ENCODE measurements at places on chromosomes 5 and 9.

DNA sequence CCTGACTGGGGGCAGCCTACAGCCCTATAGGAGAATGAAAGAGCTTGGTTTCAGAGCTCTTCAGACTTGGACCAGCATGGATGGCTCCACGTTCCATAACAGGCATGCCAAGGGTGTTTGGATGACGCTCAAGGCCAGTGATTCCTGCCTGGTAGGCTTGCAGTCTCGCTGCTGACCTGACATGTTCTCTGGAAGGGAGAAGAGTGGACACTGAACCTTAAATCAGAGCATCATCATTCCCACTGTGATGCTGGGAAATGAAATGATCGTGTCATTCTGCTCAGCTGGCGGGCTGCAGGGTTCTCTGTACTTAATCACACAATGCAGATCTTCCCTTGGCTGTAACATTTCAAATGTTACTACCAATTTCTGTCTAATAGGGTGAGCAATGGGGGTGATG lies 57.0 kb downstream of the CFAP90 start:
- no peak for DNase-seq

DNA sequence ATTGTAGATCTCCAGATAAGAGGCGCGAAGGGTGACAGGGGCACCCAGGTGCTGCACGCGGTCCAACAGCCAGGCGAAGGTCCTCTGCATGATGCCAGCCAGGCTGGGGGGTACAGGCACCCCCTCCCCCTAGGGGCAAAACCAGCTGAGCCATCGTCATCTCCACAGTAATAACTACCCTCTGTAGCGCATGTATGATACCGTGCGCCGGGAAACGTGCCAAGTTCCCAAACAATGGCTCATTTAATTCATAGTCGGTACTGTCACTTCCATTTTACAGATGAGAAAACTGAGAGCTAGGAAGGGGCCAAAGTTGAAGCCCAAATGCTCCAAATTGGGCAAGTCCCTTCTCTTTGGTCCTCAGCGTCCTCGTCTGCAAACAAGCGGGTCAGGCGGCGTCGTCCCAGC lies 1.5 kb downstream of the KIF12 start:
- DNase-seq = no peak

GRCh38 chr9:806285-807156 lies 35.0 kb upstream of the DMRT1 start:
- DNase-seq = no peak

DNA sequence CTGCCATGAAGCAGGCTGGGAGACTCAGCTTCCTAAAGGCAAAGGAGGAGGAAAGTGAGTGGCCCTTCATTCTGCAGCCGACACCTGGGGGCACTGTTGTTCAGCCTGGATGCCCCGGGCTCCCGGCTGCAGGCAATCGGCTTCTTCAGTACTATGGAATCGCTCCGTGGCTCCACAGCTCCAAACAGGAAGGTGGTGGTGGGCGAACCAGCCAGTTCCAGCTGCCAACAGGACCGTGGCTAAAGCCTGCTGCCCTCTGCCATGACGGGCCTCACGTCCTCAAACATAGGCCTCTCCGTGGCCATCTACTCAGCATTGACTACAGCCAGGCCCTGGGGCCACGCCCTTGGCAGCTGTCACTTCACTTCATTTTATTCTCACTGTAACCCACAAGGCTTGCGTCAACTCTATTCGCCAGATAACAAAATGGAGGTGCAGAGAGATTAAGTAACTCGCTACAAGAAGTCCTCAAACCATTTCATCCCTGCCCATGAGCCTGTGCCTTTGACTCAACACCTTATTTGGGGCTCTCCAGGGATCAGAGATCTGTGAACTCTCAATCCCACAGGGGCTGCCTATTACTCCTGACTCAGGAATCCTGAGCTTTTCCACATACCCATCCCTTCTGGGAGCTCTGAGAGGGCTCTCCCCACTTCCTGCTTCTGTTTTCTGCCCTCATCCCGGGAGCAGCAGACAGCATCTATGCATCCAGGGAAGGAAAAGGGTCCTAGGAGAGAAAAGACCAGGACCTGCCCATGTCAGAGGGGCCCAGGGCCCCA lies 38.0 kb downstream of the PAX5 start:
- DNase-seq = peak; percentile 30

DNA sequence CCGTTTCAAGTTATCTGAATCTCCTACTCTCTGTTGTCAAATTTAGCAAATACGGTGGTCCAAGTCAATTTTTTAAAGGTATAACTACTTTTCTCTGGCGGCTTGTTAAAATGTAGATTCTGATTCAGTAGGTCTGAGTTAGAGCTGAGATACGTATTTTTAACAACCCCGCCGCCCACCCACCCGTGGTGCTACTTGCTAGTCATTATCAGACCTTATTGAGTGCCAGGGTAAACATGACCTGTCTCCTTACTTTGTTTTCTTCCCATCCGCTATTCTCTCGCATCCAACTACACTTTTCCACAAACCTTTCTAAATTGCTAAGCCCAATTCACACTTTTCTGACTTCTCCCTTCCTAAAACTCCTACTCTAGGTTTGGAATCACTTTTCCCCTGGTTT lies 694 bp upstream of the PLAA start:
- no peak for DNase-seq

Data from caudate nucleus (tissue), 63 donors.